Esophagus squamous epithelium (tissue), 5 donors: ENCODE measurements at places on chromosomes 7 and 10. TPM values are rescaled to one million over a fixed set of nuclear protein-coding genes. Genes with fewer than 3 reads are reported as not detected.

ADAMTS14 gene
- total RNA-seq: 0.75 TPM

- no peaks in the 10 kb centered on the region for H3K36me3 ChIP-seq
- no peak for DNase-seq
- no peak overlapping the region for H3K27ac ChIP-seq
- no peak overlapping the region for H3K4me3 ChIP-seq
Measured at GRCh38 chr7:122651451-122651850, 47.5 kb downstream of the RNF133 start.

TRIP6 gene
- total RNA-seq: 109 TPM

- DNase-seq: no peak
- H3K4me3 ChIP-seq: no peak overlapping the region
- H3K4me1 ChIP-seq: peaks cover 13% of the 10 kb centered on the region
- H3K36me3 ChIP-seq: no peaks in the 10 kb centered on the region
- no peak overlapping the region for H3K27ac ChIP-seq
Measured at GRCh38 chr10:48608279-48608681, 3.4 kb upstream of the ARHGAP22 start.

DNA sequence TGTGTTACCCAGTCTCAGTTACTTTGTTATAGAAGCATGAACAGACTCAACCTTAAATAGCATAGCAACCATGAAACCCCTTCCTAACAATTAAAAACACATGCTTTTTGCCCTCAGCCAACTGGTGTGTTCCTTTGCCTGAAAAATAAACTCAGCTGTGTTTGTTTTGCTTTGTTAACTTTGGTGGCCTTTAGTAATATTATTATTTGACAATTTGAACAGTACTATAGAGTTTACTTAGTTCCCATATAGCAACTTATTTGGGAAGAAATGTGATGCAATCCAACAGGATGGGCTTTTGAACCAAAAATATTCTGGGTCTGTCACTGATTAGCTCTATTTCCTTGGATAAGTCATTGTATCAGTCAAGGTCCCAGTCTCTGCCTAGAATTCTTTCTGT, 22.5 kb upstream of the MKLN1 start:
- no peak for DNase-seq
- no peaks in the 10 kb centered on the region for H3K4me1 ChIP-seq
- no peaks in the 10 kb centered on the region for H3K36me3 ChIP-seq
- no peak overlapping the region for H3K27ac ChIP-seq
- H3K4me3 ChIP-seq: no peak overlapping the region

- H3K36me3 ChIP-seq: no peaks in the 10 kb centered on the region
- no peak overlapping the region for H3K4me3 ChIP-seq
- DNase-seq: no peak
- H3K4me1 ChIP-seq: no peaks in the 10 kb centered on the region
- no peak overlapping the region for H3K27ac ChIP-seq
Measured at GRCh38 chr10:24616536-24616935, 107.2 kb downstream of the ARHGAP21 start.

DNA sequence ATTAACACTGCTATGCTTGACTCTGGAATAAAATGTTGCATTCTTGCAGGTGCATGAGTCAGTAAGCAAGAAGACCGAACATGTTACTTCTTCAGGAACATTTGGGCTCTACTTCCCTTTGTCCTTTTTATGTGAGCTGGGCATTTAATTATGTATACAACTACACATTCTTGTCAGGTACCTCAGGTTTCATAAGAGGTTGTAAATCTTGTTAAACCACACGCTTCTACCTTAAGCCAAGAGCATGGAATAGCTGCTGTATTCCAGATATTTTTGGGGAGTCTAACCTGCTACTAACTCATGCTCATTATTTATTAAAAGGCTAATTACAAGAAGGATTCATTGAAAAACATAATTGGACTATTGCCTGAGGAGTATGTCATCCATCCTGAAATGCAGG, 414.2 kb upstream of the KLF6 start:
- H3K4me1 ChIP-seq: peaks cover 10% of the 10 kb centered on the region
- no peaks in the 10 kb centered on the region for H3K27me3 ChIP-seq
- DNase-seq: no peak
- H3K36me3 ChIP-seq: no peaks in the 10 kb centered on the region
- no peak overlapping the region for H3K27ac ChIP-seq
- no peak overlapping the region for H3K4me3 ChIP-seq

DNA sequence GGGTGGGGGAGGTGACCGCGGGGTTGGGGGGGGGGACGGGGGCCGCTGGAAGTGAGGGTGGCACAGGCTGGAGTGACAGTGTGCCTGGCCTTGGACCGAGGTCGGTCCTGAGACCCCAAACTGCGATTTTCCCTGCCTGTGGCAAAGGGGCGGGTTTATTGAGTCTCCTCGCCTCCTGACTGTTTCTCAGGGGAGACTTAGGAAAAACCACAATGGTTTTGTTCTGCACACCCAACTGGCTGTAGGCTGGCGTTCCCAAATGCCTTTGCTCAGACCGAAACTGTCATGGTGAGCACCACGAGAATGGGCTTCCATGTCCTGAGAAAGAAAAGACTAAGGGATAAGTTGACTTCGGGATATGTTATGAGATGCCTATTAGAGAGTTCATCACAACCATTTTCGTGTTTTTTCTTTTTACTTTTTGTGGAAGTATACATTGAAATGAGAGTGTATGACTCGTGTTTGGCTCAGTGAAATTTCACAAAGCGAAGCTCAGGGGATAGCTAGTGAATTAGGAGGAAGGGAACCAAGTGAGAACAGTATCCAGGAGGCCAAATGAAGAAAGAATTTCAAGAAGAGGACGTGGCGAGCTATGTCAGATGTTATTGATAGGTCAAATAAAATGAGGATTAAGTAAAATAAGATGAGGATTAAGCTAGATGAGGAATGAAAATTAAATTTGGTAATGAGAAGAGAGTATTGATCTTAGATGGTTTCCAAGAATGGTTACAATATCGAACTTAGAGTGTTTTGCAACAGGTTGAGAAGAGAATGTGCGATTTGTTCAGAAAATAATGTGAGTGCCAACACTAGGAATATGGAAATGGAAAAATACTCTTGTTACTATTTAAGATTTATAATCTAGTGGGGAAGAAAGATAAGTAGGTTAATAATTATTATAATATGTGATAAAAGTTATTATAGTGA, 918 bp downstream of the NET1 start:
- no peak for DNase-seq
- peaks cover 13% of the 10 kb centered on the region for H3K27me3 ChIP-seq
- H3K4me1 ChIP-seq: no peaks in the 10 kb centered on the region
- peak overlapping the region; percentile 83 for H3K4me3 ChIP-seq
- peak overlapping the region; percentile 84 for H3K27ac ChIP-seq
- H3K36me3 ChIP-seq: no peaks in the 10 kb centered on the region

OR2A2 gene
- total RNA-seq: not detected

DNA sequence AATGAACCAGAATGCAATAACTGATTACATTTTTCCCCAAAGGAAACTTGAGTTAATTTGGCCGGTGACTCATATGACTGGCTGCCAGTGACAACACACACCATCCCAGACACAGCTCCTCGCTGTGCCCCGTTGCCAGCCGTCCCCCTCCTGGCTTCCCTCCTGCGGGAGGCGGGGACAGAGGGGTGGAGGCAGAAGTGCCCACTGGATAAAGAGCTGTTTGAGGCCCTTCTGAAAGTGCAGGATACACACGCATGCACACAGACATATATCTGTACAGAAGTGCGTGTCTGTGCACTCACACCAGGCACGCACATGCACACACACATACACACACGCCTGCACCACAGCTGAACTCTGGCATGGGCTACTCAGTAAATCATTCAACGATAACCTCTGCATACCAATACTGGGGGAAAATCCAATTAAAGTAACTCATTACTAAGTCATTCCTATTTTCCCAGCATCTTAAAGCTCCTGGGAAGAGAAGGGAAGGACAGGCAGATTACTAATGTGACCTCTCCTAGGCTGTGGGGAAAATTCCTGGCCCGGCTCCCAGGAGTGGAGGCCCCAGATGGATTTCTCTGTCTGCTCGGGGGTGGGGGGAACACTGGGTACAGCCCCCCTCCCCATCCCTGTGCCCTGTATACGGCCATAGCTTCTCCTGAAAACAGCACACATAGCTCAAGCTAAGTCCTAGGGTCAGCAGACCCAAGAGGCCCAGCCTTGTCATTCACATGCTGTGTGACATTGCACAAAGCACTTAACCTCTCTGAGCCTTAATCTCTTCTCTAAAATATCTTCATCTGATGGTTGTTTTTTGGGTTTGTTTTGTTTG, 52.3 kb upstream of the MYL10 start:
- no peaks in the 10 kb centered on the region for H3K36me3 ChIP-seq
- H3K27me3 ChIP-seq: no peaks in the 10 kb centered on the region
- no peak overlapping the region for H3K27ac ChIP-seq
- no peak overlapping the region for H3K4me3 ChIP-seq
- peaks cover 11% of the 10 kb centered on the region for H3K4me1 ChIP-seq
- no peak for DNase-seq

- peaks cover 10% of the 10 kb centered on the region for H3K4me1 ChIP-seq
- H3K4me3 ChIP-seq: peak overlapping the region; percentile 67
- DNase-seq: no peak
- H3K27me3 ChIP-seq: no peaks in the 10 kb centered on the region
- H3K36me3 ChIP-seq: no peaks in the 10 kb centered on the region
Measured at GRCh38 chr7:25893436-25893835, 258.6 kb upstream of the NFE2L3 start.

- no peaks in the 10 kb centered on the region for H3K27me3 ChIP-seq
- H3K27ac ChIP-seq: no peak overlapping the region
- no peak overlapping the region for H3K4me3 ChIP-seq
Measured at GRCh38 chr7:127886248-127886647, 145.0 kb downstream of the LRRC4 start.

SLC39A12 gene
- total RNA-seq: not detected

- H3K27me3 ChIP-seq: peaks cover 7% of the 10 kb centered on the region
- H3K36me3 ChIP-seq: no peaks in the 10 kb centered on the region
- no peak overlapping the region for H3K27ac ChIP-seq
- H3K4me3 ChIP-seq: no peak overlapping the region
- DNase-seq: no peak
Measured at GRCh38 chr10:78604721-78605120, 464.0 kb upstream of the ZMIZ1 start.

DNA sequence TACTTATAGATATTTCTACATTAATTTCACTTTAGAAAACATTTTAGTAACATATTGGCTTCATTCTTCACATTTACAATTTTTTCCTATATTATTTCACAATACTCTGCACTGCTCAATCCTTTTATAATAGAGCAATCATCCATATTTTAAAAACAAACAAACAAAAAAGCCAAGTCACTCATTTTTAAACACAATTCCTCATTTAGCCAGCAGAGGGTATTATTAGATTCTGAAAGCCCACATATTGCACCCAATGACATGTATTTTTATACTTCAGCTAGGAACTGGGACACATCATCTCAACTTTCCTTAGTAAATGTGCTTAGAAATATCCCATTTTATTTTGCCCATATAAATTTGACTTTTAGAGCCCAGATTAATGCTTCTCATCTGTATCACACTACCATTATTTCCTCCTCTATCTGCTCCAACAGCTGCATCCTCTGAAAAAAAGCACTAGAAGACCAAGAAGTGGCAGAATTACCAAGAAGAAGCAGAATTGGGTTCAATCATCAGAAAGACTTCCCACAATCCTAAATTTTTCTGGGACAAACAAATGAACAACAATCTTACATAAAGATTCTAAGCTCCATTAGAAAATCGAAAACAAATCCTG, 29.5 kb downstream of the CTNNA3 start:
- no peaks in the 10 kb centered on the region for H3K4me1 ChIP-seq
- DNase-seq: no peak
- no peaks in the 10 kb centered on the region for H3K27me3 ChIP-seq
- no peak overlapping the region for H3K27ac ChIP-seq
- no peaks in the 10 kb centered on the region for H3K36me3 ChIP-seq
- no peak overlapping the region for H3K4me3 ChIP-seq

GRCh38 chr7:29322023-29322712, 127.6 kb downstream of the CHN2 start:
- DNase-seq: no peak
- no peaks in the 10 kb centered on the region for H3K27me3 ChIP-seq
- H3K36me3 ChIP-seq: no peaks in the 10 kb centered on the region
- H3K4me1 ChIP-seq: no peaks in the 10 kb centered on the region
- no peak overlapping the region for H3K27ac ChIP-seq

LRIT1 gene
- not detected for total RNA-seq

SPDYE16 gene
- not detected for total RNA-seq

DNA sequence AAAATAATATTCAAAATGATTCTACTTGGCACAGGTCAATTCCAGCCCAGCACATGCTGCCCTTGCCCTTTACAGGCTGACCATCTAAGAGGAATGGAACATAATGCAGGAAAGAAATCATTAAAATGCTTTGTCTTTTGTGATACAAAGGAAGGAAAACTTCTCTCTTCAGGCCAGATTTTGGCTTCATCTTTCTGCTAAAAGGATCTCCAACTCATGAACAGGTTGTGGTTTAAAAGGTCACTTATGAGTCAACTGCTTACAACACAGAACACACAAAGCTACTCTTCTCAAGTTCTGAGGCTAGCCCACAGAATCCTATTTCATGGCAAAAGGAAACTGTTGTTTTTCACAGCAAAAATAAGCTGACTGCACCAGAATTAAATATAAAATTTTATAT, 197.1 kb downstream of the DOCK4 start:
- H3K27ac ChIP-seq: no peak overlapping the region
- no peak for DNase-seq
- H3K36me3 ChIP-seq: no peaks in the 10 kb centered on the region

- H3K36me3 ChIP-seq: peaks cover 2% of the 10 kb centered on the region
- H3K27me3 ChIP-seq: peaks cover 37% of the 10 kb centered on the region
- H3K27ac ChIP-seq: no peak overlapping the region
Measured at GRCh38 chr7:151206914-151207313, 3.4 kb downstream of the H2BK1 start.

SFRP4 gene
- 0.21 TPM for total RNA-seq

- H3K27ac ChIP-seq: no peak overlapping the region
- H3K4me3 ChIP-seq: no peak overlapping the region
- H3K27me3 ChIP-seq: no peaks in the 10 kb centered on the region
- H3K36me3 ChIP-seq: no peaks in the 10 kb centered on the region
- no peaks in the 10 kb centered on the region for H3K4me1 ChIP-seq
Measured at GRCh38 chr7:21766218-21766617, 179.5 kb downstream of the CDCA7L start.
